ENCODE measurements at places on chromosomes 3 and 15.
A peak's percentile ranks its signal among the peaks of the same experiment; 100 is the strongest.

GRCh38 chr3:197734667-197735318 lies 1.9 kb downstream of the RUBCN start:
- no peak for DNase-seq

DNA sequence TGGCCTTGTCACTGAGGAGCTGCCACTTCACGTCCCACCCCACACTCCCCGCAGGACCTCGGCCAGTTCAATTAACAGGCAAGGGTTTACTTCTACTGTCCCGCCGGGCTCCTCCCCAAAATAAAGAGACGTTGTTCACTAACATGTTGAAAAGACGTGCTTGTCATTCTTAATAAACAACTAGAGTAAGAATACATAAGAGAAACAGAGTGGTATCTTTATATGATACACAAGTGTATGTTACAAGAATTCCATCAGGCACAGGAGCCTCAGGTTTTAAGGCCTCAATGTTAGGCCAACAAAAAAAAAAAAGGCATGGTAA lies 326 bp upstream of the IMPDH2 start:
- no peak for DNase-seq

DNA sequence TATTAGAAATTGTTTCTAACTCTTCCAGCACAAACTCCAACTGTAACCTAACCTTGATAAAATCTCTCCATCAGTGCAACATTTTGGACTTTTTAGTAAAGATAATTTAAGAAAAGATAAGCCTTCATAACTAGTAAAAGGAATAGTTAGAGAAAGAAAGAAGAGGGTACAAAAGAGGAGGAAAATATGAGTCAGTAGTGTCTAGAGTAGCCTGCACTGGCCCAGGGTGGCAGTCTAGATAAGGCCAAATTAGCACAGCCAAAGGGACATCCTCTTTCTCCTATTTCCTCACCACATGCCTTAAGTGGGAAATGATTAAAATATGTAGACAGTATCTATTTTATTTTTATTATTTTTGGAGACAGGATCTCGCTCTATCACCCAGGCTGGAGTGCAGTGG lies 3.7 kb downstream of the PROS1 start:
- no peak for DNase-seq

DNA sequence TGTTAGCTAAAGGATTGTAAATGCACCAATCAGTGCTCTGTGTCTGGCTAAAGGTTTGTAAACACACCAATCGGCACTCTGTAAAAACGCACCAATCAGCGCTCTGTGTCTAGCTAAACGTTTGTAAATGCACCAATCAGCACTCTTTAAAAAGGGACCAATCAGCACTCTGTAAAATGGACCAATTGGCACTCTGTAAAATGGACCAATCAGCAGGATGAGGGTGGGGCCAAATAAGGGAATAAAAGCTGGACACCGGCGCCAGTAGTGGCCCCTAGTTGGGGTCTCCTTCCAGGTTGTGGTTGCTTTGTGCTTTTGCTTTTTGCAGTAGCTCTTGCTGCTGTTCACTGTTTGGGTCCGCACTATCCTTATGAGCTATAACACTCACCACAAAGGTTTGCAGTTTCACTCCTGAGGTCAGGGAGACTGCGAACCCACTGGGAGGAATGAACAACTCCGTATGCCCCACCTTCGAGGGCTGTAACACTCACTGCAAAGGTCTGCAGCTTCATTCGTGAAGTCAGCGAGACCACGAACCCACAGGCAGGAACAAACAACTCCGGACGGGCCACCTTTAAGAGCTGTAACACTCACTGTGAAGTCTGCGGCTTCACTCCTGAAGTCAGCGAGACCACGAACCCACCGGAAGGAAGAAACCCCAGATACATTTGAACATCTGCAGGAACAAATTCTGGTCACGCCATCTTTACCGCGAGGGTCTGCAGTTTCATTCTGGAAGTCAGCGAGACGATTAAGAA lies 1.1 kb upstream of the SUCLG2 start:
- DNase-seq: peak; percentile 7

DNA sequence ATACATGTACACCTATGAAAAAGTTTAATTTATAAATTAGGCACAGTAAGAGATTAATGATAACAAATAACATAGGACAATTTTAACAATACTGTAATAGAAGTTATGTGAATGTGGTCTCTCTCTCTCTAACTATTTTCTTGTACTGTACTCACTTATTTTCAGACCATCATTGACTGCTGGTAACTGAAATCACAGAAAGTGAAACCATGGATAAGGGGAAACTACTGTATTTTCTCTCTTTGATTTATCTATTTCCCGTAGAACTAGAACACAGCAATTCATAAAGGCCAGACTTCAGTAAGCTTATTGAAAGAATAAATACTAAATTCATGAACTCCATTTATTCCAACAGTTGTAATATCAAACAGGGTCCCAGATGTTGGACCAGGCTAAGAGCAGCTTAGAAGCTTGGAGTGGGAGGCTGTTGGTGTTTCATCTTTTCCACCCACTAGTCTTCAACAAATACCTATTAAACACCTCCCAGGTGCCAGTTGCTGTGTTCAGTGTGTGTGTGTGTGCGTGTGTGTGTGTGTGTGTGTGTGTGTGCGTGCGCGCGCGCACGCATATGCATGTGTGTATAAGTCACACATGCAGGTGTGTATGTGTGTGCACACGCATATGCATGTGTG lies 235.4 kb downstream of the FOXP1 start:
- no peak for DNase-seq

- no peak for DNase-seq
These were observed 9.4 kb upstream of the DYNLT2B start for GRCh38 chr3:196327405-196327804.

DNA sequence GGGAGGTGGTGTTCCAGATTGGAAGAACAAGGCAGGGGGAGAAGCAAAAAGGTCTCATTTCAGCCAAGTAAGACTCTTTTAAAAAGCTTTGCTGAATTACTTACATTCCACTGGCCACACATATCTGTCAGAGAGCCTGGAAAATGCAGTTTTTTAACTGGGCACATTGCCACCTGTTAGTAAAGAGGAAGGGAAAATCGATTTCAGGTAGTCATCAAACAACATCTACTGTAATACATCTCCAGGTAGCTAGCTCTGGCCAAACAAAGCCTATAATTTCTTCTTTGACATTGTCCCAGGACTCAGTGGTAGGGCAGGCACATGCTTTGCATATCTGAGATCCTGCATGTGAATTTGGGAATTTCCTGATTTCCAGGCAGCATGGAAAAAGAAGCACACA lies 480.7 kb upstream of the SUCLG2 start:
- DNase-seq: no peak

DNA sequence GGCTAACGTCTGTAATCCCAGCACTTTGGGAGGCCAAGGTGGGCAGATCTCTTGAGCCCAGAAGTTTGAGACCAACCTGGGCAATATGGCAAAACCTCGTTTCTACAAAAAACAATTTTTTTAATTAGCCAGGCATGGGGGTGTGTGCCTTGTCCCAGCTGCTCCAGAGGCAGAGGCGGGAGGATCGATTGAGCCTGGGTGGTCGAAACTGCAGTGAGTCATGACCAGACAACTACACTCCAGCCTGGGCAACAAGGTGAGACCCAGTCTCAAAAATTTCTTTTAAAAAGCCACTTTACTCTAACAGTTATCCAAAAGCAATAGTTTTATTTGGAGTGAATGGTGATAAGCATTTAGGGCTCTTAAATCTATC lies 12.5 kb downstream of the TRIM59 start:
- DNase-seq: no peak

All from ACHN (cell line).